Activated T-cell treated with anti-CD3 and anti-CD28 coated beads, Interleukin-2, amount 50 U/mL, for 72 hours (primary cell): ENCODE measurements at places on chromosomes 12 and 14. TPM values are rescaled to one million over a fixed set of nuclear protein-coding genes. Genes with fewer than 3 reads are reported as not detected.
A peak's percentile ranks its signal among the peaks of the same experiment; 100 is the strongest.

- H3K36me3 ChIP-seq: no peaks in the 10 kb centered on the region
- H3K27ac ChIP-seq: no peak overlapping the region
These were observed 349.9 kb downstream of the LRIG3 start for GRCh38 chr12:58570411-58570810.

GRCh38 chr12:122499991-122500684 is 594 bp downstream of the ZCCHC8 start:
- no peaks in the 10 kb centered on the region for H3K27me3 ChIP-seq
- peak overlapping the region; percentile 92 for H3K4me3 ChIP-seq
- DNase-seq: peak; percentile 45
- H3K36me3 ChIP-seq: peaks cover 25% of the 10 kb centered on the region
- peaks cover 53% of the 10 kb centered on the region for H3K4me1 ChIP-seq

DNA sequence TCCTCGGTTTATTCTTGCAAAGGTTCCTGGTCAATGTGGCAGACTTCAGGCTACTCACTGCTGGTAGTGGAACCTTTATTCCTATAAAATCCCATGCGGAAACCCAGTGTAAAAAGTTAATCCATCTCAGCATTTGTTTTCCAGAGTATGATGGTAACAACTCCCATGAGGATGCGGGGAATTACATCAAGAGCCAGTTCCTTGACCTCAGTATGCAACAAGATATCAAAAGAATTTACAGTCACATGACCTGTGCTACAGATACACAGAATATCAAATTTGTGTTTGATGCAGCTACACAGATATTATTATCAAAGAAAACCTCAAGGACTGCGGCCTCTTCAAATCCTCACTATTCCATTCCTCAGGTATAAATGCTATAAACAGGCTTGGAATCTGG is 19.3 kb downstream of the CPM start:
- H3K27ac ChIP-seq: no peak overlapping the region
- peaks cover 14% of the 10 kb centered on the region for H3K4me1 ChIP-seq
- DNase-seq: no peak
- no peaks in the 10 kb centered on the region for H3K27me3 ChIP-seq
- no peak overlapping the region for H3K4me3 ChIP-seq

CNOT2 gene
- 65.6 TPM for total RNA-seq
